ENCODE measurements at places on chromosomes 2 and 18. TPM values are rescaled to one million over a fixed set of nuclear protein-coding genes. Genes with fewer than 3 reads are reported as not detected.

GRCh38 chr2:48131539-48132270 lies 225.4 kb upstream of the FBXO11 start:
- DNase-seq, result no peak

- no peak for DNase-seq
Observed at GRCh38 chr2:98188351-98189046, 101.5 kb downstream of the VWA3B start.

- DNase-seq, result no peak
Observed at GRCh38 chr2:219448776-219449341, 14.2 kb downstream of the SPEG start.

GRCh38 chr2:16716944-16717343 lies 51.3 kb upstream of the CYRIA start:
- DNase-seq, result no peak

DNA sequence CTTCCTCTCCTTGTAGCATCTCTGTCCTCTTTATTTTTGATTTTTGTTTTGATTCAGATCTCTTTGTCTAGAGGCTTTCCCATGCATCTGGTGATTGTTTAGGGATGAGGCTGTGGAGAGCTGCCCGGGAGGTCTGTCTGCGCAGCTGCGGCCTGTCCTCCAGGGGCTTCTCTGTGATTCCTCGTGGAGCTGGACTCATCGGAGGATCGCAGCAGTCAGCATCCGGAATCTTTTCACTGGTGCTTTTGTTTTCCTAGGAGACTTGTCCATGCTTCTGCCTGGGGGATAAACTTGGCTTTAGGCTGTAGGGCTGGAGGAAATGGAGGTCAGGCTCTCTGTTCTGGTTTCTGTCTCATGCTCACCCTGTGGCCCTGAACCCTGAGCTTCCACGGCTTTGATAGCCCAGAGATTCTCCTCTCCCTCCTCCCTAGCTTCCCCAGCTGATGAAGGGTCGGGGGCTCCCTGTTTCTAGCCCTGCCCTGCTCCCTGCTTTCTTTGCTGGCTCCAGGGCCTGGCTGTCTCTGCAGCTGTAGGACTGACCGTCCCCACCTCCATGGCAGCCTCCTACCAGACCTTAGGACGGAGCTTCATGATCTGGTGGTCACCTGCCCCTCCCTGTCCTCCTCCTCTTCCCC lies 35.5 kb downstream of the ZNF532 start:
- no peak for DNase-seq

DNA sequence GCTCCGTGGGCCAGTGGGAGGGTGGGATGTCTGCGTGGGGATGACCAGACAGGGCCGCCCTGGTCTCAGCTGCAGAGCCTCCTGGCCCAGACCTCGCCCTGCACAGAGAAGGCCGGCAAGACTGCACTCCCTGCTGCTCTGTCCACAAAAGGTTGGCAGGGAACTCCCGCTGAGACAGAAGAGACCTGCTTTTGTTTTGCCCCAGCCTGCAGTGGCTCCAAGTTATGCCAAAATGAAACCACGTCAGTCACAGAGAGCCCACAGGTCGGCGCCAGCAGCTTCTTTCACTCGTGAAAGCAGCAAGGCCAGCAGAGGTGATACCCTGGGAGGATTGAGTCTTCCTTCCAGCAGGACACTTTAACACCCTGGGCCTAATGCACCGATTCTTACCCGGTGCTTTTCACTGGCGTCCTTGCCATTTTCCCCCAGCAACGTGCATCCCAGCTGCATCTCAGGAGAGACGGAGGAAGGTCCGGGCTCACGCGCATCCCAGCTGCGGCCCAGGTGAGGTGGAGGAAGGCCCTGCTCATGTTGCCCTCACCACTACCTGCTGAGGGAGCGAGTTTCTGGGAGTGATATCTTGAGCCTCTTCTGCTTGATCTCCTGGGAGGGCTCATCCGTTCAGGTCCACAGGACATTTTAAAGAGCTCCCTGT lies 22.1 kb upstream of the CTDP1 start:
- no peak for DNase-seq

DNA sequence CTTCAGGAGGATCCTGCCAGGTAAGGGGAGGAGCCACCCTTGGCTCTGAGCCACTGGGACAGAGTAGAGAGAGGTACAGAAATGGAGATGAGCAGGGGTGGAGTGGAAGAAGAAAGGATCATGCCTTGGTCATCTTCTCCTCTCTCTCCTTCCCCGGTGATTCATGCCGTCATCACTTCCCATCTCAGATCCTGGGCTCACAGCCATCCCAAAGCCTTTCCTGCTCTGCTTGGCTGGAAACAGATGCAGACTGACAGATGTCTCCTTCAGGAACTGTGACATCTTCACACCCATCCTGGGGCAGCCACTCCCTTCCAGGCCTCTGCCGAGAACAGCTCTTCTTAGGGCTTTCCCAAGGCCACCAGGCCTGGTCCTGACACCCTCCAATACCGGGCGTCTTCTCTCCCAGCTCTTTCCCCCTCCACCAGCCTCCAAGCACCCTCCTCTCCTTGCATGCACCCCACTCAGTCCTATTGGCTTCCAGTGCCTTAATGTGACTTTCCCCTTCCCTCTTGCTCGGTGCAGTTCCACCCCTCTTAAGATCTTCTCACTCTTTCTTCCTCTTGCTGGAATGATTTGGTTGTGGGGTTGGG lies 58.3 kb upstream of the TNP1 start:
- no peak for DNase-seq

- DNase-seq, result no peak
Observed at GRCh38 chr18:78645216-78645615, 334.4 kb upstream of the SALL3 start.

- DNase-seq, result no peak
Observed at GRCh38 chr2:163490281-163490680, 245.5 kb downstream of the FIGN start.

DNA sequence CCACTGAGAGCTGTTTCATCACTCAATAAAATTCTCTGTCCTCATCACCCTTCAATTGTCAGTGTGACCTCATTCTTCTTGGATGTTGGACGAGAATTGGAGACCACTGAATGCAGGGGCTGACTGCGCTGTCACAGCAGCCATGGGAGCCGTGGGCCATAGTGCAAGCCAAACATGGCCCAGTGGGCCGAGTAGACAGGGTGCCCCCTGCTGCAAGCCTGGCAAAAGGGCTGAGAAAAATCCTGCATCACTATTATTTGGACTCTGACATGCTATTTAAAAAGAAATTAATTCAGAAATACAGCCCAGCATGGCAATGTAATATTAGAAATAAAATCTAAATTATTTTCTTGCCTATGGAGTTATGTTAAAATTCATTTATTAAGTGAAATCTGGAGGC lies 67.8 kb upstream of the FAM98A start:
- DNase-seq, result no peak

- no peak for DNase-seq
Observed at GRCh38 chr18:35413163-35413511, 36.0 kb upstream of the ZNF396 start.

GRCh38 chr2:71465356-71465755 lies 12.0 kb downstream of the DYSF start:
- DNase-seq, result no peak

GRCh38 chr2:138333121-138333520 lies 168.4 kb upstream of the SPOPL start:
- DNase-seq, result no peak

Gene UGT1A6
- 2.3 TPM for total RNA-seq

Gene CPLX4
- not detected for total RNA-seq

Gene CLEC4F
- total RNA-seq, result 0.71 TPM

Gene ATP6V1B1
- total RNA-seq, result 2.2 TPM

Gene POTEI
- 0.24 TPM for total RNA-seq

Gene CABYR
- total RNA-seq, result 1.2 TPM

Gene ADI1
- total RNA-seq, result 60.2 TPM

Gene MALL
- 82.7 TPM for total RNA-seq

Gene MYO3B
- total RNA-seq, result not detected
